Stimulated activated CD4-positive, alpha-beta T cell treated with anti-CD3 and anti-CD28 coated beads, Interleukin-4, amount 100 ng/mL, for 24 hours (primary cell): ENCODE measurements at places on chromosomes 3 and 15.

GRCh38 chr15:70033529-70034140 is 64.1 kb downstream of the TLE3 start:
- DNase-seq: no peak

GRCh38 chr15:59656897-59657634 is at the start of gene GTF2A2:
Gene GTF2A2 (minus strand): TSS chr15:59657515. CDS start chr15:59652277, 5,238 bp downstream.
- peak; percentile 93 for DNase-seq

DNA sequence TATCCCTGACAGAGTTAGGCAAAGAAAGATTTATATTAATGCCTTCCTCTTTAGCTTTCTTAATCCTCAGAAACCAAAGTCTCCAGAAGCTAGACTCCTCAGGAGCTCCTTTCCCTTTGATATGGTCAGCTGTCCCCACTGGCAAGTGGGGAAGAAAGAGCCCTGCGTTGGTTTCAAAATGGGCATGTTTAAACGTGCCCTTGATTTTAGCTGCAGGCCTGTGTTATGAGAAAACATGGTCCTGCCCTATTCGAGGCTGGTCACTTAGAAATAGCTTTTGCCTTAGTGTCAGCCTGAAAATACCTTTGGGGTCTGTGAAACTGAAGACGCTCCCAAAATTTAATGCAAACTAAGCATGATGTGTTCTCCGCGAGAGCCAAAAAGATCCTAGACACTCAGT is 135.5 kb upstream of the RARB start:
- DNase-seq: no peak

DNA sequence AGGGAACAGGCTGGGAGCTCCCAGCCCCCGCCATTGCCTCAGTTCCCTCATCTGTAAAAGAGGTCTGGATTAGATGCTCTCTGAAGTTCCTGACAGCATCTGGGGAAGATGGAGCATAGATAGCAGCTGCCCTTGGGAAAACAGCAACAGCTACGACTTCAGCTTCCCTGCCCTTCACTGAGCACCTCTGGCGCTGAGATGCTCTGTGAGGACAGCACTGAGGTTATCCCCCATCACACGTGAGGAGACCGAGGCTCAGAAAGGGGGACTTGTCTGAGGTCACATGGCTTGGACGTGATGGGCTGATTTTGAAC is 11.1 kb upstream of the RPL29 start:
- DNase-seq: no peak

DNA sequence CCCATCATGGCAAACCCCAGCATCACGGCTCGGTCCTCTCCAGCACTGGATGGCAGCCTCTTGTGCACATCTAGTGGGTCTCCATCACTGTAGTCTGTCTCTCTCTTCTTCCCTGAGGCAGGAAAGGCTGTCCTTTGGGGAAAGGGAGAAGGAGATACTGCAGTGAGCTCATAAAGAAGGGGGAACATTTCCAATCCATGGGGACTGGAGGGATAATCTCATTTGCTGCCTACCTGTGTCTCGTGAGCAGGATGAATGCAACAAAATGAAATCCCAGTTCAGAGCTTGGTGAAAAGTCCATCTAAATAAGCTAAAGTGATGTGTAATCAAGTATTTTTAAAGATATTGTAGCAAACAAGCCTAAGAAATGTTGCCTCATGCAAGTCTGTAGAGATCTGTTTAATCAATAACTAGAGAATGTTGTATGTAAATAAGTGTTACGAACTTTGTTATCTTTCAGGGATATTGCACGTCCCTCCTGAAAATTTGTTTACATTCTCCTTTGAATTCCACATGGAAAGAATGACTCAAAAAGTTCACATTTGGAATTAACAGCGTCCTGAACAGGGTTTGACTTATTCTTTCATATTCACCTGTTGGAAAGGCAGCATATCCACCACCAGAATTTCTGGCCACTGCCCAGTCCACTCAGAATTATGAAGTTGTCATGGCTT is at the start of gene KCNMB3:
TSS of gene KCNMB3 (minus strand) at position 312 of the 674 bp plus-strand sequence. CDS start at position 188, 124 bp downstream.
- no peak for DNase-seq

DNA sequence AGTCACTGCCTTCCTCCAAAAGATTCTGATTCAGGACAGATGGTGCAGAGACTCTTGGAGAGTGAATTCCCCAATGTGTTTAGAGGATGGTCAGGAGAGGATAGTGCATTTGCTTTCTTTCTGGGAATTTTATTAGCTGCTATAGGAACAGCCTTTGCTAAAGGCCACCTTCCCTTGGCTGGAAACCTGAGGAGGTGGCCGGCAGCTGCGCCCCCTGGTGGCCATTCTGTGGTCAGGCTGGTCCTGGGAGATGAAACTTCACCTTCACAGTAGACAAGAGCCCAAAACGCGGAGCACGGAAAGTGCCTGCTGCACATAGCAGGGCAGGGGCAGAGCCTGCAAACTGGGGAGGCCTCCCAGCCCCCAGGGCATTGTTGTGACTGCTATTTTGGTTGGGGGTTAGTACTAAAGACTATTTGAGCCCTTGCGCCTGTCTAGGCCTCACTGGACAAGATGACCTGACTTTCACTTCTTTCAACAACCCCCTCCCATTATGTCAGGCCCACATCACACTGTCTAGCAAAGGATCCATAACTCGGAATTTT is 34.3 kb downstream of the SEC22C start:
- peak; percentile 73 for DNase-seq

GRCh38 chr3:142857056-142857455 is 31.8 kb downstream of the PCOLCE2 start:
- no peak for DNase-seq

- no peak for DNase-seq
Measured at GRCh38 chr15:56383010-56383409, 17.8 kb downstream of the TEX9 start.

DNA sequence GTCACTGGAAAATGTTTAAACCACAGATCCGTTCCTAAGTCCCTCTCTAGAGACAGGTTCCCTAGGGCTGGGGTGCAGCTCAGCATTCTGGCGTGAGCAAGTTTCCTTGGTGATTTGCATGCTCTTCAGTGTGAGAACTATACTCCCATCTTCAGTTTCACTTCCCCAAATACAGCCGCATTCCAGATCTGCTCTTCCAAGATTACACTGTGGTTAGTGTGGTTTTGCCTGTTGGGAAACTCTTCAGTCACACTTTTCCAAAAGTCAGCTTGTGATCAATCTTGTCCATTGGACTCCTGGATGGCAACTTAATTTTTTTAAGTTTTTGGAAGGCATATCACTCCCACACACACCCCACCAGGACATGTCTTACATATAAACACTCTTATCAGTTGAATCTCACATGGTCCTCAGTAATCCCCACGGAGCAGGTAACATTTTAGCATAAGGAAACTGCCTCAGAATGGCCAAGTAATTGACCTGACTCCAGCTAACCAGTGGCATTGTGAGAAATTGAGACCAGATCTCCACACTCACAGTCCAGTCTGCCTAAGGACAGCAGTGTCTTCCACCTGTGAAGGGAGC is 33.5 kb upstream of the PTPN23 start:
- no peak for DNase-seq

DNA sequence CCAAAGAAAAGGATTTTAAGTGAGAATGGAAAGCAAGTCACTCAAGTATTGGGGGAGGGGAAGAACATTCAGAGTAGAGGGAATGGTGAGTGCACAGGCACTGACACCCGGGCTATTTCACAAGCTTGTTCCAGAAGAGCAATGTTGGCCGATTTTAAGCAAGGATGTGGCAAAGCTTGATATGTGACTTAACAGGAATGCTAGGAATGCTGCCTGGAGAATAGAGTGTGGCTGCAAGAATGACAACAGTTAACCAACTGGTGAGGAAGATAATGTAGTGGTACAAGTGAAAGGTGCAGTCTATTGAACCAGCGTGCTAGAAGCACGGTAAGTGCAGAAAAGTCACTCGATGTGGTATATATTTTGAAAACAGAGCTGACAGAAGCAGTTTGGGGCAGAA is 6.2 kb upstream of the CCDC80 start:
- DNase-seq: no peak

DNA sequence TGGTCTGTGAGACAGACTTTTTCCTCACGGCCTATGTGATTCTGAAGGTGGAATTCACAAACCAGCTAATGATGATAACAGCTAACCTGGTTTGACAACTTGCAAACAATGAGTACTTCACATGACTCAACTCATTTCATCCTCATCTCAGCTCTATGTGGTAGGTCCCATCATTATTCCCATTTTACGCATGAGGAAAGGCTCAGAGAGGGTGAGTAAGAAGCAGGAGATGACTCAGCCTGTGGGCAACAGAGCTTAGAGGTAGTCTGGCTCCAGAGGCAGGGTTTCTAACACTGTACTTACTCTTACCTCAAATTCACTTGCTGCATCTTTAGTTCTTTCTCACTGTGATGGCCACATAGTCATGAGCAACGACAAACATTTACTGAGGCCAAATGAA is 25.8 kb upstream of the PSMD6 start:
- no peak for DNase-seq

DNA sequence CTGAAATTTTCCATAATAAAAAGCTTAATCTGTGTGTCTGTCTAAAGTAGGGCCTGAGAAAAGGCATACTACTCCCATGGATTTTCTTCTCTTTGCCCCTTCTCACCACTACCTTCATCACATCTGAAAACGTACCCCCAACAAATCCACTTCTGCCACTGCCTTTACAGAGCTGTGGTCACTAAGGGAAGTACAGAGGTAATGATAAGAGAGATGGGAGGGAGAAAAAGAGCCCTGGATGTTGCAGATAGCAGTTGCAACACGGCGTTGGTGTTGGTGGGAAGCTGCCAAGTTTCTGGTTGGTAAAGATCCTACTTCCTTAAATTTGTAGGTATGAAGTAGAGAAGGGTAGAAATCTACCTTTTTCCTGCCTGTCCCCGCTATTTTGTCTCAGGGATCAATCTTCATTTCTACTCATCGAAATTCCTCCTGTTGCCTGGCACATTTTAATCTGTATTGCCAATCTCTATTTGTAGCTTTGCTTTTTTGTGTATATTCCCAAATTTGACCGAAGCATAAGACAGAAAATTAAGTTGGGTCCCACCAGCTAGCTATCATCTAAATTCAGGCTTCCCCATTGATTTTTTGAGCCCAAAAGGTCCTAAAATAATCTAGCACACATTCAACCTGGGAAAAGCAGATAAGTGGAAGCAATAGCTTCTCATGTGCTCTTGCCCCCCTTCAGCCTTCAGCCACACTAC is 102.9 kb downstream of the TFDP2 start:
- DNase-seq: no peak

DNA sequence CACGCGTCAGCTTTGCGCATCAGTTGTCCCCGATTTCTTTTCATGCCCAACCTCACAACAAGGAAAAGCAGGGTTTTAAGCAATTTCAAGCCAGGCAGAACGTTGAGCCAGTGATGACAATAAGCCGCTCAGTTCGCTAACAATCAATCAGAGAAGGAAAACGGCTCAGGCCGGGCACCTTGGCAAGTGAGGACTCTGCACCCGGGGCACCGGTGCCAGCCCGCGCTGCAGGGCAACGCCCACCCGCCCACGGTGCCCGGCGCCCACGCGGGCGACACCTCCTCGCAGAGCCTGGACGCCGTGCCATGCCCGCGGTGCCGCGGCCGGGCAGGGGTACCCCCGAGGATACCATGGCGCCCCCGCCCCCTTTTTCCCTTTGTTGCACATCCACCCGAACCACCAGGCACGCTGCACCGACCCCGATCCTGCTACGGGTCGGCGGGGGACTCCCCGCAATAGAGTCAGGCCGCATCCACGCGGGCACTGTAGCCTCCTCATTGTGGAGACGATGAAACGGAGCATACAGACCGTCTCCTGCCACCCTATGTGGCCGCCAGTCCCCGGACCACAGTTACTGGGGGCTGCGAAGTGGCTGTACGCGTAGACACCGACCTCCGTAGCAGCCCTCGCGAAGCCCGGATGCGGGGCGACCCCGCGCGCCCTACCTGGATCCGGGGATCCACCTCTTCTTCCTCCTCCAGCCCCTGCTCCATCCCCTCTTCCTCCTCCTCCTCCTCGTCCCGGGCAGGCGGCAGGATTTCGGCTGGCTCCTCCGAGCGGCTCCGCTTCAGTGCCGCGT is 581 bp downstream of the SH3BP5 start:
- peak; percentile 39 for DNase-seq
